Effector memory CD8-positive, alpha-beta T cell (primary cell): ENCODE measurements at places on chromosomes 11 and 22.

- DNase-seq: peak; percentile 8
Measured at GRCh38 chr11:76626921-76627401, 43.6 kb downstream of the LRRC32 start.

GRCh38 chr11:8805296-8805695 is 105.7 kb upstream of the AKIP1 start:
- no peak for DNase-seq

DNA sequence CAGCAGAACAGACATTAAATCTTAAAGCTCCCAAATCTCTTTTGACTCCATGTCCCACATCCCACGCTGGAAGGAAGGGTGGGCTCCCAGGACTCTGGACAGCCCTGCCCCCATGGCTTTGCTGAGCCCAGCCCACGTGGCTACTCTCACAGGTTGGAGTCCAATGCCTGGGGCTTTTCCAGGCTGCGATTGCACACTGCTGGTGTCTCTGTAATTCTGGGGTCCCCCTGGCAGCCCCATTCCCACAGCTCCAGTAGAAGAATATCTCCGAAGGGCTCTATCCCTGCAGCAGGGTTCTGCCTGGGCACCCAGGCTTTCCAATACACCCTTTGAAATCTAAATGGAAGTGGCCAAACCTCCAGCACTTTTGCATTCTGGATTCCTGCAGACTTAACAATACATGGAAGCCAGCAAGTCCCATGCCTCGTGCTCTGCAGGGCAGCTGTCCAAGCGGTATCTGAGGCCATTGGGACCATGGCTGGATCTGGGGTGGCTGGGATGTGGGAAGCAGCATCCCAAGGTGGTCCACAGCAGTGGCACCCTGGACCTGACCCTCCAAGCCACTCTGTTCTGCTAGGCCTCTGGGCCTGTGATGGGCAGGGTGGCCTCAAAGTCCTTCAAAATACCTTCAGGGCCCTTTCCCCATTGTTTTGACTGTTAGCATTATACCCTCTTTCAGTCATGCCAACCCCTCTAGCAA is 47.9 kb upstream of the TH start:
- no peak for DNase-seq

DNA sequence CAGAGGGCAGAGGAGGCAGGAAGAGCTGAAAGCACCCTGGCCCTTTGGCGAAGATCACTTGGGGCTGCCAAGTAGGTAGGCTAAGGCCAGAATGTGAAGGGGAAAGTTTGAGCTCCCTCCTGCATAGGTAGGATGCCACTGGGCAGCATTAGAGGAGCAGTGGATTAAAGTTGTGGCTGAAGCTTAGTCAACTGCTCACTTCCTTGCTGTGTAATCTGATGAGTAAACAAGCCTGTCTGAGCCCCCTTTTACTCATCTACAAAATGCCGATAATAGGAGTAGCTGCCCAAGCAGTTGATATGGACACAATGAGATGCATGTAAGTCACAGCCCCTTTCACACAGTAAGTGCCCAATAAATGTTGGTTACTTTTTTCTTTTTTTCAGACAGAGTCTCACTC is 216.4 kb downstream of the MN1 start:
- no peak for DNase-seq

DNA sequence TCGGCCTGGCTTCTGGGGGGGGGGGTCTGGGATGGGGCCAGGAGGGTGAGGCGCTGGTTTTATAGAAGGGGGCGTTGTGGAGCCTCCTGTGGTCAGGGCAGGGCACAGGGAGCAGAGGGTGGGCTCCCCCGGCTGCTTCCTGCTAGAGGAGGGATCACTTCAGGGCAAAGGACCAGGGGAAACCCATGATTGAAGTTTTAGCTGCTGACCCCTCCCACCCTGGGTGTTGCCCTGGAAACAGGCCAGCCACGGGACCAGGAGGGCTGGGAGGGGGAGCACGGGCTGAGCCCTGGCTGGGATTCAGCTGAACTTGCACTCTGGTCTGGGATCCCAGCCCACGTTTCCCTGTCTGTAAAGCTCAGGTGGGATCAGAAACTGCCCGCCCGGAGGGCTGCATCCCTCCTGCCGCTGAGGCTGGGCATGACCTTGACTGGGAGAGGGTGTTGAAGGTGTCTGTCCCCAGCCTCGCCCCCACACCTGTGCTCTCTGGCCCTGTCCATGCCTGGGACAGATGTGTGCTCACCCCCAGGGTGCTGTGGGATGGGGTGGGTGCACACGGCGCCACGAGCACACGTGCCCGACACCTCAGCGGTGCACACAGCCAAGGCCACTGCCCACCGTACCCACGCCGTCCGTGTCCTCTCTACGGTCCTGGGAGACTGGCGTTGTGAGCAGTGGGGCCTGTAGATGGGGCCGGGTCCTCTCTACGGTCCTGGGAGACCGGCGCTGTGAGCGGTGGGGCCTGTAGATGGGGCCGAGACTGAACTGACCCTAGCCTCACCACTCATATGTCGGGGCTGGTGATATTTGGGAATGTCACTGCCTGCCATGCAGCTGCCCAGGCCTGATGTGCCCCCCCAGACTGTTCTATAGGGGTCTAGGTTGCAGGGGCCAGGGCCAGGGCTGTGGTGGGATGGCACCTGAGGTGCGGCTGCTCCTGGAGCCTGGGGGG is 2.3 kb downstream of the TSPAN4 start:
- no peak for DNase-seq

DNA sequence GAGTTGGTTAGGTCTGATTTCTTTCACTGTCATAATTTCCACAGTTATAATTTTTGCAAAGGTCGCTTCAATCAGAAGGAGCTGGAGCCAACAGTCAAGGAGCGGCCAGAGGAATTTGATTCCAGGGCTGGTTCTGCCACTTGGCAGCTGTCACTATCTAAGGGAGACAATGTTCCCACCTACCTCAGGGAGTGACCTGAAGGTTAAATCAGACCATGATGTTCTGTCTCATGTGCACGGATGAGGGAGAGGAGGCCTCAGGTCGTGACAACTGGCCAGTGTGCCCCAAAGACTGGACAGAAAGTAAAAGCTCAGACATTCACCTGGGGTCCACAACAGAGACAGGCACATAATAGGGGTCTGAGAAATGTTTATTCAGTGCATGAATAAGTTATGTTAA is 7.6 kb downstream of the MRGPRD start:
- no peak for DNase-seq

DNA sequence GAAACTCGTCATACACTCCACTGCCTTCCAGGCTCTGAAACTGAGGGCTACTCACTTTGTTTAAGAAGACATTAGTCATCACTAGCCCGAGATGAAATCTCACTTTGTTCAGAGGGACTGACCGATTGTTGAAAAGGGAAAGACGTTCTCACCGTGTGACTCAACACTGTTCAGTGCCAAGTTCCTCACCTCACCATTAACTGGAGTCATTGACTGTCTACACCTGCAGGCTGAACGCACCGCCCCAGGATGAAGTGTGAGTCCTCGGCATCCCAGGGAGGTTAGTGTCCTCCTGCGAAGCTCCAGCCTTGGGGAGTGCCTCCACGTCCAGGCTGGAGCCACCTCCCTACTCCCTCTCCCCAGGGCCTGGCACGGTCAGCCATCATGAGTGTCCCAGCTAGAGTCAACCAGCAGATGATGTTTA is 30.4 kb downstream of the FADD start:
- DNase-seq: no peak

- DNase-seq: no peak
Measured at GRCh38 chr11:119236490-119236889, 30.4 kb downstream of the CBL start.
